CD4-positive, alpha-beta T cell treated with Interleukin-17A for 4 hours (primary cell): ENCODE measurements at places on chromosomes 6 and 20.
A peak's percentile ranks its signal among the peaks of the same experiment; 100 is the strongest.

DNA sequence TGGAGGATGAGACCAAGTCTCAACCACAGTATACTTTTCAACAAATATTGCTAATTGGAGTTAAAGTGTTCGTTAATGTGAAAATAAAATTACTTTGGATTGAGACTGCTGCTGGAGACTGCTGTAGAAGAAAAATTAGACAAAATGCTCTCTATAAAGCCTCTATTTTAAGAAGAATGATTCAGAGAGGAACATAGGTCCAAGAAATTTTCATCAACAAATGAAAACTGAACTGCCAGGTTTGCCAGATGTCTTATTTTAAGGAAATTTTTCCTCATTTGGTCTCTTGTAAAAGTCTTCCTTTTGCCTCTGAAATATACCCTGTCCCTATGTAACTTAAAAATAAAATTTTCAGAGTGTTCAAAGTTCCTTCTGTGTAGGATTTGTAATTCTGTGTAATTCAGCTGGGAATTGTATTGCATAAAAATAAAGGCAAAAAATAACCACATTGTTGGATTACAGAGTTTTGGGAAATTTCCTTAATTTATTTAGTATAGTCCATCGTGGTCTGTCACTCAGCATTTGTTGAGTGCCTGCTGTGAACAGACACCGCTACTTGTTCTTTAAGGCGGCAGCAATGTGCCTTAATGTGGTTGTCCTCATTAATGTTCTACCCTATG, 27.4 kb downstream of the ANKS1A start:
- DNase-seq, result no peak

GRCh38 chr6:138523347-138524210, 24.3 kb upstream of the NHSL1 start:
- no peak for DNase-seq

- DNase-seq, result no peak
Observed at GRCh38 chr6:17985934-17986655, 1.3 kb downstream of the KIF13A start.

GRCh38 chr6:150529646-150530045, 70.0 kb upstream of the PLEKHG1 start:
- no peak for DNase-seq

- no peak for DNase-seq
Observed at GRCh38 chr20:46990017-46990595, 95.5 kb downstream of the EYA2 start.

DNA sequence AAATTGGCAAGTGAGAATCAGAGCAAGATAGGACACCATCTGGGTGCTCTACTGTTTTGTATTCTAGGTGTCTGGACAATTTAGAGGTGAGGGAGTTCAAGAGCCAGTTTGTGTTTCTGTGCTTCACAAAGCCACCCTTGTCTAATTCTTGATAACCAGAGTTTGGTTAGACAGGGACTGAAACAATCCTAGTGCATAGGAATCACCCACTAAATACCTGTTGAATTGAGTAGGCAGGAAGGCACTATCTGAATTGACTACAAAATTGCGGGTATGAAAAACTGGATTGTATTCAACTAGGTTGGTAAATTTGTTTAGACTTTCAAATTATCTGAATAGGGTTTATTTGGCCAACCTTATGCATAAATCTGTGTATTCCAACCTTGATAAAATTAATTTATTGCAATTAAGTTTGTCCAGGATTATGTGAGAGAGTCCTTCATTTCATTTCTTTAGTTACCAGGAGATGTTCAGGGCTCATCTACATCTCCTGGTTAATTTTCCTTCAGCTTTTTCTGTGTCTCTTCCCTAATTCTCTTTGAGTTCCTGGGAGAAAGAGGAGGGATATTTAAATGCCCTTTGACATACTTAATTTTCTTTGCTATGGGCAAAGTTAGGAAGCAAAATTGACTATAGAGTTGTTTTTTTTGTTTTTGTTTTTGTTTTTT, 1.7 kb downstream of the TPX2 start:
- no peak for DNase-seq

DNA sequence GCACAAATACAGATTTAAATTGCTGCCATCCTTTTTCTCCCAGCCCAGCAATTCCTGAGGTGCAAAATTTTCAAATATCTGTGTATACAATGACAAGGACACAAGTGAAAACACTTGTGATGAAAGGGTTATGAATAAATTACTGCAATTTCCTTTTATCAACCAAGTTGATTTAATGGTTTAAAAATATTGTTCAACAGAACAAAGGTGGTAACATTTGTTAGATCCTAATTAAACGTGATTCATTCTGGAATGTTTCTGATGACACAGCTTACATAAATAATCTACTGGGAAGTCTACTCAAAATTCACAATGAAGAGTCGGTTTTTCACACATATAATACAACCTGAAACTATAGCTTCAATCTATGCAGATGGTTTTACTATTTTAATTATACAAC, 17.1 kb downstream of the B4GALT5 start:
- DNase-seq, result no peak

DNA sequence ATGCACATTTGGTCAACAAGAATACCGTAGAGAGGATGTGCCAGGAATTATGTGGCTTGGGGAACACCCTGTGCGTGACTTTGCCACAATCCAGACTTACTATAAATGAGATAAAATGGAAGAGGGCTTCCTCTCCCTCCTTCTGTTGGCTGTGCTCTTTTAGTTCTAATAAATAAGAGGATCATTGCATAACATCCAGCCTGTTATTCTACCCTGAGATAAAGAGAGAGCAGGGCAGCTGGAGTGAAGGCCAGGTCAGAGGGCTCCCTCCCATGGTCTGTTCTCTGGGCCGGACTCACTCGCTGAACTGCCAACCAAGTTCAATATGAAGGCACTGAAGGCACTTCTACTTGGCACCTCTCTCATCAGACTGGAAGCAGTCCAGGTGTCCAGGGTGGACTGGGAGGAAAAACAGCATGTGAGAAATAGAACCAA, 91.7 kb downstream of the MTFR2 start:
- no peak for DNase-seq

DNA sequence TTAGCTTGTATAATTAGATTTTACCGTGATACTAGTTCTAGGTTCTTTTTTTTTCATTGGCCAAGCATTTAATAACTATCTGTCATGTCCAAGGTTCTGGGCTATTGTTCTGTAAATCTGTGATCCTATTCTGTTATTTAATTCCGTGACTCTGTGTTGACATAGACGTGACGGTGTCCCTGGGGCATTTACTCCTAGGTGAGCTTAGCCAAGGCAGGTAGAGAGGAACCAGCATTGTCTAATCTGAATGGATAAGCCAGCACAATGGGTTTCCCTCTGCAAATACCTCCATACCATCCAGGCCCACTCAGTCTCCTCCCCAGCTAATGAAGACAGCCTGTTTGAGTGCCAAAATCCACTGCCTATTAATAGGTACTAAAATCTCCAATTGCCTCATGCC, 8.9 kb upstream of the CDSN start:
- DNase-seq, result no peak

GRCh38 chr6:41921712-41921998, 356 bp downstream of the BYSL start:
- no peak for DNase-seq

DNA sequence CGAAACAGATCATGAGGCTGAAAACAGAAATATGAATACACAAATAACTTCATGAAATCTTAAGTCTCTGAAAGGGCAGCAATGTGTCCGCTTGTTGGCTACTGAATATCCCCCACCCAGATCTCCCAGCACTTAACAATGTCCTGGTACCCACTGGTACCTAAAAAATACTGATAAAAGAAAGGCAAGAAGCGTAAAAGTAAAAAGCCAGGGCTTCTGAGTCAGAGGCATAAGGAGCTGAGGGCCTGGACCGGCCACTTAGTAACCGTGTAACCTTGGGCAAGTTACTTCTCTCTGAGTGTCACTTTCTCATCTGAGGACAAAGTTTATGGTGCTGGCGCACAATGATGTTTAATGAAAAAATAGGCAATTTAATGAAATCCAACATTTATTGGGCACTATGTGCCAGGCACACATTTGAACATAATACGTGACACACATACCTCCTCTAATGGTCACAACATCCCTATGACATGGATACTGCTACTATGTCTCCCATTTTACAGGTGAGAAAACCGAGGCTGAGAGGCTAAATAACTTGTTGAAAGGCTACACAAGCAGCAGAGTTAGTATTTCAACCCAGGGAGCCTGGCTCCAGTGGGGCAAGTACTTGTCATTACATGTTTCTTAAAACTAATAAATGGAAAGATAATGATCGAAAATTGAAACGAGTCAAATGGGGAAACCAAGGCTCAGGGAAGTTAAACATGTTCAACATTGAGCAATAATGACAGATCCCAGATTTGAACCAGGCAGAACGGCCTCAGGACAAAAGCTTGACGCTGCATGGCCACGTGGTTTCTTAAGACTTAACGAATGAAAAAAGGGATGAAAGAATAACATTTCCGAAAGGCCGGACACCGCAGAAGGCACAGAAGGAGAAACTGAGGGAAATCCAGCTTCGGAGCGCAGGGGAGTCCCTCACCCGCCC, 828 bp downstream of the TP53RK start:
- no peak for DNase-seq

DNA sequence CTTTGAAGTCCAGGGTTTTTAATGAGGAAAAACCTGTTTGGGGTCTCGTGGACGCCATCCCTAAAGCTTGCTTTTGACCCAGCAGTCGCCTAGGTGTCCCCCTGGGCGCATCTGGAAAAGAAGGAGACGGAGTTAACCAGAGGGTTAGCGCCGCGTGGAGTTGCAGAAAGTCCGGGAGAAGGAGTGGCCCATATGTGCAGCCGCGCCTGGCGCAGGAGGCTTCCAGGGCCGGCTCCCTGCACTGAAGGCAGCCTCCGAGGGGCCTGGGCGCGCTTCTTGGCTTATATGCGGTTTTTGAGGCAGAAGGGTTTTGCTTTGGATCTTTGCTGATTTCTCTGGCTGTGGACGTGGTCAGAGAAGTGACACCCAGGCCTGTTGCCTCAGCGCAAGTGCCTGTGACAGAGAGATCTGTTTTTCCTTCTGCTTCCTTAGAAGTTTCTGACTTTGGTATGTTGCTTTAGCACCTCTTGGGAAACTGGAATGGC, 987 bp downstream of the TMEM181 start:
- DNase-seq, result peak; percentile 23

DNA sequence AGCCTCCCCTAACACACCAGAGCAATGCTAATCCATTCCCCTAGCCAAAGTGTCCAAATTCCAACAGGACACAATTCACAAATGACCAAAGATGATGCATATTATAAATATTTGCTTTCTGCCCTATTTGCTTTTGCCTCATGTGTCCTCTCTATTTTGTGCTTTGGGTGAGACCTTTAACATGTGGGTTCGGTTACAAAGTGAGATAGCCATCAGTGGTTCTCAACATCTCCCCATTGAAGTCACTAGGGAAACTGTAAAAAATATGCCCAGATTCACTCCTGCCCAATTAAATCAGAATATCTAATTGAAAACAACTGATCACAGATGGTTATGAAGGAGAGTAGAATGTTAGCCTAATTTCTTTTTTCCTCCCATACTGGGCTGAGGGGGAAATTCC, 159.2 kb downstream of the MTFR2 start:
- no peak for DNase-seq

DNA sequence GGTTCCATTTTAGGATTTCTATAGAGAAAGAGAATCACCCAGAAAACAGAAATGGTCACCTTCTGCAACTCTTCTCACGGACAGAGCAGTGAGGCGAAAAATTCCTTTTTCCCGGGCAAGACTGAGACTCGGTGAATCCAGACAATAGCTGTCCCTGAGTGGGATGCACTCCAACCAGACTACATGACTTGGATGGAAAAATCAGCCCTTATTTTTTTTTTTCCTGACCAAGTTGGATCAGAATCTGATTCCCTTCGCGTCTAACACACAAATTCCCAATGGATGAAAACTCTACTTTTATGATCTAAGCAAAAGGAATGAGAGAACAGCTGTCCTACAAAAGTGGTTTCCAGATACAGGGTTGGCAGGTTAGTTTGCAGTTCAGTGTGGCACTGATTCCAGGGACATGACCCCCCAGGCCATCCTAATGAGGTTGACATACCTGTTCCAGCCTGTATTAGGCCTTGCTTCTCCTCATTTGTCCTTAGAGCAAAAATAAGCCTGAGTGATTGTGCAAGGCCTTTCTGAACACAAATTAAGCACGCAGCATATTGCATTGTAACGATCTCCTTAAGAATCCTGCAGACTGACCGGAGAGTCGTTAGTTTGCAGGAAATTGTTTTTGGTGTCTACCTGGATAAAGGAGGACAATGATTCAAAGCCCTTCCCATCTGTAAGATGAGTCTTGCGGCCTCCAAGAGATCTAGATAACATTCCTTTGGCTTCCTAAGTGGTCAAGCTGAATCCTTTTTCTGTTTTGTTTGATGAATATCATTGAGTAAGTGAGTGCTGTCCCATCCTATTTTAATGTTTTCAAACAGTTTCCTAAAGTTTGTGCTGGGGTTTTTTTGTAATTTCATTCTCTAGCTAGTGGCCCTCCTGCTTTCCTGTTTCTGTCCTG, 1.5 kb upstream of the NEDD9 start:
- no peak for DNase-seq

- no peak for DNase-seq
Observed at GRCh38 chr20:43789593-43789992, 62.8 kb upstream of the GTSF1L start.
